T-helper 9 cell (primary cell): ENCODE measurements at places on chromosomes 6 and 20.

- DNase-seq, result no peak
Observed at GRCh38 chr6:122736163-122736562, 43.4 kb upstream of the FABP7 start.

GRCh38 chr6:165186441-165187205 is 122.8 kb downstream of the C6orf118 start:
- DNase-seq, result no peak

DNA sequence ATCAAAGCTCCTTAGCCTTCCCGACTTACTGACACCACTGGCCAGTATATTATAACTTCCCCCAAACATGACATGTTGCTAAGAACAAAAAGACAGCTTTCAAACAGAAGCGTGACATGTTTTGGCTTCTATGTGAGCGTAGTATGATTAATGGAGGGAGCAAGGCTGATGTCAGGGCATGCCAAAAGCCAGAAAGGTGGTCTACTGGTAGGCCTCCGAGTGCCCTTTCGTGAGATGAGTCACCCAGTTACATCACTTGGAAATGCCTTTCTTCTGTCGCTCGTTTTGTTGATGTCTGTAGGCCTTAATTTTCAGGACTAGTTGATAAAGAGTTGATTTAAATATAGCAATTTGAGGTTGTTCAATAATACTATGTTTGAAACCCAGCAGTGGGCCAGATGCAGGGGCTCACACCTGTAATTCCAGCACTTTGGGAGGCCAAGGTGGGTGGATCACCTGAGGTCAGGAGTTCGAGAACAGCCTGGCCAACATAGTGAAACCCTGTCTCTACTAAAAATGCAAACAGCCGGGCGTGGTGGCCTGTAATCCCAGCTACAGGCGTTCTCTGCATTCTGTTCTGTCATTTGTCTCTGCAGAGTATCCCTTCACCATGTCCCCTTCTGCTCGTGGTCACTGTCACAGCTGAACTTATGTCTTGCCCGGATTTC is 53.3 kb downstream of the CNKSR3 start:
- no peak for DNase-seq

GRCh38 chr20:62622178-62622876 is 20.0 kb upstream of the SLCO4A1 start:
- DNase-seq, result no peak

GRCh38 chr20:50607850-50608749 is 83.2 kb downstream of the RIPOR3 start:
- no peak for DNase-seq

- DNase-seq, result no peak
Observed at GRCh38 chr20:23152902-23153301, 66.8 kb upstream of the CD93 start.

- no peak for DNase-seq
Observed at GRCh38 chr20:47659904-47660601, 125.2 kb downstream of the SULF2 start.
